Kasumi-1 (cell line): ENCODE measurements at places on chromosomes 3 and 15.

DNA sequence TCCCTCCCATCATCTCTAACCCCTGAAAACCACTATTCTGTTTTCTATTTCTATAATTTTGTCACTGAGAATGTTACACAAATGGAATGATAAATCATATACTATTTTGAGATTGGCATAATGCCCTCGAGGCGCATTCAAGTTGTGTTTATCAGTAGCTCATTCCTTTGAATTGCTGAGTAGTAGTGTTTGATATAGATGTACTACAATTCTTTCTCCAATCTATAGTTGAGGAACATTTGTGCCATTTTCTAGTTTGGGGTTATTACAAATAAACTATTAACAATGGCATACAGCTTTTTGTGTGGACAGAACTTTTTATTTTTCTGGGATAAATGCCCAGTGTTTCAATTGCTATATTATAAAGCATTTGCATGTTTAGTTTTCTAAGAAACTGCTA, 86.0 kb downstream of the CCR1 start:
- DNase-seq = no peak

DNA sequence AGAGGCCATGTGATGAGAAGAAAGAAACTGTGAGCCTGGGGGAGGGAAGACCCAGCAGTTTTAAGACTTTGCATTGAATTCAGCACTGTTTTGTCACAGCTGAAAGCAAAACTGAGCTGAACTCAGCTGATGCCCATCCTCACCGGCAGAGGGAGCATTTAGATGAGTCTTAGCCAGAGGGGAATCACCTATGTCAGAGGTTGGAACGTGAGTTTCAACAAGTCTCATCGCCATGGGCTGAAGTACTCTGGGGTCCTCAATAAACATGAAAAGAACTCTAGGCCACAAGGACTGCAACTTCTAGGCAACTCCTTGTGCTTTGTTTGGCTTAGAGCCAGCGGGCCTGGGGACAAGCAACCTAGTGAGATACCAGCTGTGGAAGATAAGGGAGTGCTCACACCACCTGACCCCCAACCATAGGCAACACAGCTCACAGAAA, 324.5 kb downstream of the TBL1XR1 start:
- DNase-seq = peak; percentile 54

GRCh38 chr3:184237807-184238206, 8.4 kb downstream of the VWA5B2 start:
- no peak for DNase-seq

DNA sequence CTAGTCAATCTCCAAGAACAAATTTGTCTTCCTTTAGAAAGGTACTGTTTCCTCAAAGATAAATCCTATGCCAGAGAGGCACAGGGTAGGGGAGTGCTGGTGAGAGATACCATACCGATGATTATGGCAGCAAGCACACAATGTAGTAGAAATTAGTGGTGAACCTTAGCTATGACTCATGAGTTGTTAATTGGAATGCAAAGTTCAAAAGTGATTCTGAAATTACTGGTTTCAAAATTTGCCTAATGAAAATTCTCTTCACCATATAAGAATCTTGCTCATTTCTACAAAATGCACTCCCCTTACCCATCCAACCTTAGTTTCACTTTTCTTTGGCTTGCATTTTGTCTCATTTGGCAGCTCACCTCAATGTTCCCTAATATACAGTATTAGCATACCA, 139.5 kb upstream of the SLC2A2 start:
- no peak for DNase-seq

- no peak for DNase-seq
Measured at GRCh38 chr3:112689989-112690388, 49.0 kb upstream of the CCDC80 start.

DNA sequence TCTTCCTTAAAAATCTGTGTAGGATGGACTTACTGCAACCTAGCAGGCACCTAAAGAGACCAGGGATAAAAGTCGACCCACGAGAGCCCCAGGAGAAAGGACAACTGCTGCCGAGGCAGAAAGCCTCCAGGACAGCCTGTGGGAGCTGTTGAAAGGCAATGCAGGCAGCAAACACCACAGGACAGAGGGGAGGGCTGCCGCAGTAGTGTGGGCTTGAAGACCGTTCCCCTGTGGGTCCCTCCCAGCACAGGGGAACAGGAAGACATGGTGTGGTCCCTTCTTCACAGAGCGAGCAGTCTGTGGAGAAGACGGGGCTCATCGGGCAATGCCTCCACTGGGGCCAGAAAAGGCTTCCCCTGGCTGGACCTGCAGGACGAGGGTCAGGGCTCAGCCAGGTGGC, 58.5 kb upstream of the GATA2 start:
- DNase-seq = no peak

- no peak for DNase-seq
Measured at GRCh38 chr3:3027976-3028567, 82.1 kb downstream of the IL5RA start.

DNA sequence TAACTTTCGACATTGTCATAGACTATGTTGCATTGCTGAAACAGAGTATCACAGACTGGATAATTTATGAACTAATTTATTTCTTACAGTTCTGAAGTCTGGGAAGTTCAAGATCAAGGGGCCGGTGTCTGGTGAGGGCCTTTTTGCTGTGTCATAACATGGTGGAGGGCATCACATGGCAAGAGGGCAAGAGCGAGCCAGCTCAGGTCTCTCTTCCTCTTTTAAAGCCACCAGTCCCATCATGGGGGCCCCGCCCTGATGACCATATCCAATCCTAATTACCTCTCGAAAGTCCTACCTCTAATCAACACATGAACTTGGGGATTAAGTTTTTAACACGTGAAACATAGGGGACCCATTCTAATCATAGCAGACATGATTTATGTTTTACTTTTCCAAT, 33.5 kb upstream of the DCUN1D1 start:
- DNase-seq = no peak

DNA sequence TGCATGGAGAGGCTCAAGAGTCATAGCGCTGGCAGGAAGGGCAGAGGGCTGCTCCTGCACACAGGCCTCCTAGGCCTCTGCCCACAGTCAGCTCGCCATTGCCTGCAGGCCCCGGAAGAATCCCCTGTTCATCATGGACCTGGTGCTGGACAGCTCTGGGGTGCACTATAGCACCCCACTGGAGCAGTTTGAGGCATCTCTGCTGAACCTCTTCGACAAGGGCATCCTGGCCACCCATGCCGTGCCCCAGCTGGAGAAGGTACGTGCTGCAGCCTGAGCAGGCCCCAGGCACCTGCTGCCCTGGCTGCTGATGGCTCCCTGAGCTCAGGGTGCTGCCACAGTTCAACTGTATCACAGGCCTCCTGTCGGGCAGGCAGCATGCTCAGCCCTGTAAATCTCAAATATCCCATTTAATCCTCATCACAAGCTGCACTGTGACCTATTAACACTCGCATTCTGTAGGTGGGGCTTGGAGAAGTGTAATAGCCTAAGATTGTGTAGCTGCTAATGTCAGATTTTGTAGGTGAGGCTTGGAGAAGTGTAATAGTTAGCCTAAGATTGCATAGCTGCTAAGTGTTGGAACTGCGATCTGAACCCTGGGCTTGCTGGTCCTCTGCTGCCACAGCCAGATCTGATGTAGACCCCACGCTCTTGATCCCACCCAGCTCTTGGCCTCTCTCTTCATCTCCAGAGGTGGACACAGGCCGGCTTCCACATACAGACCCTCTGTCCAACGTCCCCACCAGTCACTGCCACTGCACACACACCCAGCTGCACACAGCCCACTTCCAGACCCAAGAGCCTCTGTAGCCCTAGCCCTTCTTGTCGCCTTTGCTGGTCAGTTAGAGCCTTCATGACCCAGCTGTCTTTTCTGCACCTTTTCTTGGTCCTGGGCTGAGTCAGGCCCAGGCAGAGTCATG, 31.9 kb downstream of the DNAH1 start:
- DNase-seq = no peak

DNA sequence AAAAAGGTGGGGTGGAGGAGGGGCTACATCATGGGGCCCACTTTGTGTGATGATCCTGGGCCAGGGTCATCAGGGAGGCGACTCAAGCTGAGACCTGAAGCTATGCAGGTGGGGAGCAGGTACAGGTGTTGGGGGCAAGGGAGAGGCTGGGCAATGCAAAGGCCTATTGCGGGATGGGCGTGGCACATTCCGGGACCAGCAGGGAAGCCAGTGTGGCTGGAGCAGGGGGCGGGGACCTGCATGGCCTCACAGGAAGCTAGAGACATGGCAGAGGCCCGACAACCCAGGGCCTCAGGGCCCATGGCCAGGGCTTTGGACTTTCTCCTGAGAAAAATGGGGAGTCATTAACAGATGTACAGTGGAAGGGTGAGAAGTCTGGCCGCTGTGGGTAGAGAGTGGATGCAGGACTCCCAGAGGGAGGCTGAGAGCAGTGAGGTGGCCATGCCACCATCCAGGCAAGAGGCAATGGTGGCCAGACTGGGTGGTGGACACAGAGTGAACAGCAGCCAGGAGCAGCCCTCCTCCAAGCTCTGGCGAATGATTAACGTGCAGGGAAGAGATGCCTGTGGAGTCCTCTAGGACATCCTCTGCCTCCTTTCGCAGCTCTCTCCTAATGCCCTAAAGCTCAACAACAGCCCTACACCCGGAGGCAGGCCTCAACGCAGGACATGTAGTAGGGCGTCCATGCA, 122.6 kb upstream of the ATP2B2 start:
- DNase-seq = no peak

GRCh38 chr3:99418709-99419108, 219.7 kb upstream of the COL8A1 start:
- DNase-seq = no peak

- no peak for DNase-seq
Measured at GRCh38 chr3:14512281-14512941, 27.7 kb downstream of the GRIP2 start.

DNA sequence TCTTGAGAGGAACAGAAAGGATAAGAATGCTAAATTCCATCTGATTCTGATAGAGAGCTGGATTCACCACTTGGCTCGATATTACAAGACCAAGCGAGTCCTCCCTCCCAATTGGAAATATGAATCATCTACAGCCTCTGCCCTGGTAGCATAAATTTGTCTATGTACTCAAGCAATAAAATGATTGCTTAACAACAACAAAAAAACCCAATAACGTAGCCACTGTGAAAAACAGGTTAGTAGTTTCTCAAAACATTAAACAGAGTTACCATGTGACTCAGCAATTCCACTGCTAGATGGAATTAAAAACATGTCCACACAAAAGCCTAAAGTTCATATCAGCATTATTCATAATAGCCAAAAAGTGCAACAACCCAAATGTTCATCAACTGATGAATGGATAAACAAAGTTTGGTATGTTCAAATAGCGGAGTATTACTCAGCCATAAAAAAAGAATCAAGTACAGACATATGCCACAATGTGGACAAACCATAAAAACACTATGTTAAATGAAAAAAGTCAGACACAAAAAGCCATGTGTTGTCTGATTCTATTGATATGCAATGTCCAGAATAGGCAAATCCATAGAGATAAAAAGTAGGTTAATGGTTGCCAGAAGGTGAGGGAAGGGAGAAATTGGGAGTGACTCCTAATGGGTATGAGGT, 16.8 kb downstream of the BCL2L10 start:
- no peak for DNase-seq

- DNase-seq = no peak
Measured at GRCh38 chr3:138825336-138825735, 9.4 kb downstream of the PIK3CB start.

DNA sequence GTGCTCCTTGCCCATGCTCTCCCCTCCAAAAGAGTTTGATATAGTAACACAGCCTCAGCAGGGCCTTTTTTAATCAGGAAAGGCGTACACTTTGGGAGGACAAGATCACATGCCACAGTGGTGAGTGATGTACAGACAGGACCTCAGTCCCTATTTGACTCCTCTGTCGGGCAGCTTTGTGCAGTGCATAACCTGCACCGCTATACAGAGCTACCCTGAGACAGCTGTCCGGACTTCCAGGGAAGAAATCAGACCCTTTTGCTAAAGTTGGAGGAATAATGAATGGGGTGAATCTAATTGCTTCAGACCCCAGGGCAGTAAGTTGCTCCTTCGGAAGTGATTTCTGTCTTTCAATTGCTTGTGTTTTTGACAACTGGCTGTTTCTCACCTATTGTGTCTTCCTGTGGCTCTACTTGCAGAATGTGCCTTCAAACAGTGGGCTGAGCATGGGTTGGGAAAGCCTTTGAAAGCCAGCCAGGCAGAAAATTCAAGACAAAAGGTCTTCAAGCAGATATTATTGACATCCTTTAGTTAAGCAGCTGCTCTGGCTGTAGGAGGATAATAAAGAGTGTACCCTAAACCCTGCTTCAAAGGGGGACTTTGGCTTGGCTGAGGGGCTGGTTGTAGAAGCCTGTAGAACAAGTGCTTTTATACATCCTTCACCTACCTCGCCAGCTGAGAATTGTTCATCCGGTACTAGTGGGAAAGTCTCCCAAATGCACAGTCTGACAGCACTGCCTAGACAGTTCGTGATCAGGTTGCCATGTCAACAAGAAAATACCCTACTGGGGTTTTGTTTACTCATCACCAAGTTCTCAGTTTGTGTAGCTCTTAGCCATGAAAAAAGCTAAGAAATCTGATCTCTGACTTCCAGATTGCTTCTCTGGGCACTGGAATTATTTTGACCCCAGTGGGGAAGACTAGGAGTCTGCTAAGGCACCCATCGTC, 35.1 kb downstream of the SNTN start:
- no peak for DNase-seq

- DNase-seq = peak; percentile 62
Measured at GRCh38 chr3:184284696-184285095, 8.9 kb downstream of the ECE2 start.

GRCh38 chr15:99475754-99476412, 89.9 kb upstream of the MEF2A start:
- no peak for DNase-seq

DNA sequence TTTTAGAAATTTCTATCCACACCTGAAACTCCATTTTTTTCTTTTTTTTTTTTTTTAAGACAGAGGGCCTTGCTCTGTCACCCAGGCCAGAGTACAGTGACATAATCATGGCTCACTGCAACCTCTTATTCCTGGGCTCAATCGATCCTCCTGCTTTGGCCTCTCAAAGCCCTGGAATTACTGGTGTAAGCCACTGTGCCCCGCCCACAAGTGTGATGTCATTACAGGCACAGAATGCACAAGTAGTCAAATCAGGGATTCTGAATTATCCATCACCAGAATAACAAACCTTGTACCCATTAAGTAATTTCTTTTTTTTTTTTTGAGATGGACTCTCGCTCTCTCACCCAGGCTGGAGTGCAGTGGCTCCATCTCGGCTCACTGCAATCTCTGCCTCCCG, 1.9 kb downstream of the UQCRC1 start:
- DNase-seq = no peak

GRCh38 chr3:72698154-72698917, 149.9 kb downstream of the SHQ1 start:
- DNase-seq = no peak

DNA sequence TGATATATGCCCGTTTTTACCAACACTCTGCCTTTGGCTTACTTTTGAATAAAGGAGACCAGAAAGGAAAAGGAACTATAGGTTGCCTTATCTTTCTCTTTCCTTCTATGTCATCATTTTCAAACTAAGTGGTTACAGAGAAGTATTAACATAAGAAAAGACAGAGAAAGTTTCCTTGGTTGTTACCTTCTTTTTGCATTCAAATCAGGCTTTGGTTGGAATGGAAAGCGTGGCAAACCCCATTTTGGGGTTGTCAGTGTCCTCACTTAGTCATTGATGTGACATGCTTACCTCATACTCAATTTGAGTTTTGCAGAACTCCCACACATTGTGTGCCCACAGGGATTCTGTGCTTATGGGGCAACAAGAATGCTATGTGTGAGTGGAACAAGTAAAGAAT, 3.7 kb upstream of the THRB start:
- no peak for DNase-seq
